Stimulated activated CD4-positive, alpha-beta T cell treated with anti-CD3 and anti-CD28 coated beads, Interleukin-4, amount 100 ng/mL, for 1 hour (primary cell): ENCODE measurements at places on chromosomes 11 and 22.
A peak's percentile ranks its signal among the peaks of the same experiment; 100 is the strongest.

DNA sequence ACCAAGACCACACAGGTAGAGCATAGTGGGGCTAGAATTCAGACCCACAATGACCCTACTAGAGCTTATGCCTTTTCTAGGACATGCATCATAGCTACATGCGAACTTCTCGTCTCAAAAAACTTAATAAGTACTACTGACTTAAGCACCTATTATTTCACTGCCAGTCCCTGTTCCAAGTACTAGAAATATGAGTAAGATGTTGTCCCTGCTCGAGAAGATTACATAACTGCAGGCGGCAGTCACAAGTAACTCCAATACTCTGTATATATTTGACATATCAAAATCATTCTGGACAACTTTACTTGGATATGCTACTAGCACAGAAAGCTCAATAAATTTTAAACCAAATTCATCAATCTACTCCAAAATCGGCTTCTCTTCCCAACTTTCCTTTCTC, 235.0 kb downstream of the TTC28 start:
- no peak for DNase-seq

- peak; percentile 2 for DNase-seq
These were observed 585.4 kb downstream of the SOX6 start for GRCh38 chr11:15770798-15771414.

DNA sequence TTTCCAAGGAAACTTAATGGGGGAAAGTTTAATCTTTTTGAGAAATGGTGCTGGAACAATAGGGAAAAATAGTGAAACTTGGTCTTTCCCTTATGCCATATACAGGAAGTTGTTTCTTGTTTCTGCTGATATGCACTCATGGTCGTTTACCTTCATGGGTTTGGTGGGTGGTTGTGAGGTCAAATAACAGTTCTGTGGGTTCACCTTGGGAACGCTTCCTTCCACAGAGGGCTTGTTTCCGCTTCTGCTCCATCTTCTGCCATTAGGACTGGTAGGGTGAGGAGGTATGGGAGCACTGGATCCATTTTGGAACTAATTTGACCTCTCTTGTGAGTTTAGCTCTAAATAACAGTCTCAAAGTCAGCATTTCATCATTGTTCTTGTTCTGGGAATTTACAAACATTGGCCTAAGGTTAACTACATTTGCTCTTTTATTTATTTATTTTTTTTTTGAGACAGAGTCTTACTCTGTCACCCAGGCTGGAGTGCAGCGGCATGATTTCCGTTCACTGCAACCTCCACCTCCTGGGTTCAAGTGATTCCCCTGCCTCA, 17.6 kb upstream of the RELA start:
- DNase-seq = no peak

- no peak for DNase-seq
These were observed 247.6 kb downstream of the CADM1 start for GRCh38 chr11:115256397-115257197.

DNA sequence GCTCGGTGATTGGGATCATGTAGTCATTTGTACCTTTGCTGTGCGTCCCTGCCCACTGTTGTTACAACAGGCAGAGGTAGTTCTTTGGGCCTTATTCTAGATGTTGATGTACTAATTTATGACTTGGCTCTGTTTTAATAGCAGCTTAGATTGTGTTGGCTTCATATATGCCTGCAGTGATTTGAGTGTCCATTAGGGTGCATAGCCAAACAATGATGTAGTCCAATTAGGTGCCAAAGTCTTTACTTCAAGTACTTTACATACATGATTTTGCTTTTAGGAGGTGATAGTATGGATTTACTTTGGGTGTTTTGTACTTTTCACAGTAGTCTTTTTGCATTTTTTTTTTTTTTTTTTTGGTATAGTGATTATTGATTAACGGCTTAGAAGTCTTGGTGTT, 46.4 kb downstream of the PPP6R3 start:
- no peak for DNase-seq

DNA sequence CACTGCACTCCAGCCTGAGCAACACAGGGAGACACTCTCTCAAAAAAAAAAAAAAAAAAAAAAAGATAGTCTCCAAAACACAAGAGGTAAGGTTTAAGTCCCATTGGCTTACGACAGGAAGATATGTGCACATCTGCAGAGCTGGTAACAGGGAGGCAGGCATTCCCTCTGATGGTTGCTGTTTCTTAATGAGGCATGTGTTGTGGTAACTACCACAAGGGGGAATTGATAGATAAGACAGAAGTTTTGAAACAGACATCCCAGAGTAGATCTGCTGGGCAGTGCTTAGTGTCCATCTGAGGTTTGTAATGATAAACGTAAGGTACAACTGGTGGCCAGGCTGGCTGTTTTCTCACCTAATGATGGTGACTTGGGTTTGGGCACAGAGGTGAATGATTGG, 4.7 kb downstream of the EIF1AD start:
- DNase-seq = no peak

GRCh38 chr22:41949297-41949965, 2.5 kb upstream of the CENPM start:
- DNase-seq = no peak
